ENCODE measurements at places on chromosomes 6 and 20.

DNA sequence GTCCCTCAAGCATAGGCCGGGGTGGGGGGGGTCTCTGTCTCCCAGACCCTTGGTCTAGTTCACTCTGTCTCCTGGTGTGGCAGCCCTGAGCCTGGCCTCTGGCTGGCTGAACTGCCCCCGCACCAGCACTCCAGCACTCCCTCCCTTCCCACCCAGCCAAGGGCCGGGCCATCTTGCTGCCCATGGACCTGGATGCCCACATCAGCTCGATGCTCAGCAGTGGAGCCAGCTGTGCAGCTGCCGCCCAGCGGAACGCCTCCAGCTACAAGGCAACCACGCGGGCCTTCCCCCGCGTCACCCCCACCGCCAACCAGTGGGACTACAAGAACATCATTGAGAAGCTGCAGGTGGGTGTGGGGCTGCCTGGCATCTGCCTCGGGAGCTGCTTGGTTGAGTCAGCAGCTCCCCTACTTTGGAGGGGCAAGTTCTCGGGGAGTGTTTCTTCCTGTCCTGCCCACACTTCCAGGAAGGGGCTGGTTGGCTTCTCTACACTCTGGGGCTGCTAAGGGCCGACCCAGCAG, 28.4 kb downstream of the UQCC2 start:
- no peak for DNase-seq

DNA sequence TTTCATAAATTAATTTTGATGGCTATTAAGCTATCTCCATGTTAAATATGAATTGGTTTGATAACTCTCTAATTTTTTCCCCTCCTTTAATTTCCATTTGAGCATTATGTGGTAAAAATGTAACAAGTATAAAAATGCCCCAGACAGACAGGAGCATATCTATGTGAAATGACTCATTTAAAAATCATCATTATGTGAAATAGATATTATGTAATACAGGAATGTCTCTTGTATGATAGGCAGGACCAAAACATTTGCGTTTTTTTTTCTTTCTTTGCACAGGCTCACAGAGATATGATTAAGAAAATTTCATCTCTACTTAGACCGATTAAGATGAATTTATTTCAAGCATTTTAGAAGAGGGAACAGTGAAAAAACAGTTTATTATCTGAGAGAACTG, 95.8 kb downstream of the AKAP7 start:
- no peak for DNase-seq

- peak; percentile 94 for DNase-seq
These were observed 169.5 kb downstream of the FRK start for GRCh38 chr6:115891111-115891669.

DNA sequence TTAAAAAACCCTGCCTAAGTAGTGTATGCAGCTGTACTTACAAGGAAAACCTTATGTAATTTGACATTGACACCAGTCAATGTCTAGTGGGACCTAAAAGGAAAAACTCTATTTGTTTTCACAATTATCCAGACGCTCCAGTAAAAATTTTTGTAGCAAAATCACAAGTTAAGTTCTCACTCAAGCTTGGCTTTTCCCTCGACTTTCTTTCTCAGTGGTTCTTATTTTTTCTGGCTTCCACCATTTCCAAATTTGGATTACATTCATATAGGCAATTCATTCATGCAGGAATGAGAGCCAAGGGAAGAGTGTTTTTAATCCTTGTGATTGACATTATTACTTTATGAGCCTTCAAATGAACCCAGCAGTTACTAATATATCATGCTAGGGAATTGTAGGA, 66.0 kb upstream of the ADGRG6 start:
- DNase-seq = no peak

GRCh38 chr6:506508-506907, 115.0 kb downstream of the IRF4 start:
- no peak for DNase-seq

GRCh38 chr6:107699697-107700325, 124.3 kb downstream of the SCML4 start:
- no peak for DNase-seq

DNA sequence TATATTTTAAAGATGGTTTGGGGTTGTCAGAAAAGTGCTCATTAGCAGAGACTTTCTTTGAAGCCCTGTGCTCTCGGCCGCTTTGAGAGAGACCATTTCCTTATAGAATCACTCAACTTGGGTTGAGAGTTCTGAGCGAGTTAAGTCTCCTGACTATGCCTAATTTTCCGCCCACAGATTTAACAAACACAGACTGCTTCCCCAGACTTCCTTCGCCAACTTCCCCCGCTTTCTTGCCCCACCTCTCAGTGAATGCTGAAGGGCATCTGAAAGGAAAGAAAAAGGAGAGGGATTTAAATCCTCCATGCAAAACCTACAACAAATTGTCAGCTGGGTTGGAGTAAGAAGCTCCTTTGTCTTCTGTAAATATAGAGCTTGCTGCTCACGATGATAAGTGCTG, 224.0 kb downstream of the EYA2 start:
- no peak for DNase-seq

DNA sequence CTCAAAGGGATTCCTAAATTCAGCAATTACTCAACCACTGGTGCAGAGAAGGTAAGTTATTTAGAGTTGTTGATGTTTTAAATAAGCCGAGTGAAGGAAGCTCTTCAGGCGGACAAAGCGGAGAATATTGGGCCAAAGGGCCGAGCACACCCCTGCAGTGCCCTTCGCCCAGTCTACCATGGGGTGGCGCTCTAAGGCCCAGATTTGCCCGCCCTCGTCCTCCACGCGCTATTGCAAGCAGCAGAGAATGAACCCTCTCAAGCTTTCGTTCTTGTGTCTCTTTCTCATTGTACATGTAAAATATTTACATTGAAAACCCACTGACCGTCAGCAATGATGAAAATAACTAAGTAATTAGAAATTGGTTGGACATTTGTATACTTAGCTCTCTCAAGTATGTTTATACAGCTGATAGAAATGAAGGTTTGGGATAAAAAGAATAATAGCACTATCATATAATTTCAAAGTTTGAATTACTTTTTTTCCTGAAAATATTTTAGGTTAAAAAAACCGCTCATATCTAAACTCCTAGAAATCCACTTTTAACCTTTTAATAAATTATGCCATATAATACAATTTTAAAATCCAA, 195.0 kb upstream of the CEP162 start:
- DNase-seq = no peak

GRCh38 chr6:26136321-26136720, 49.1 kb downstream of the HFE start:
- DNase-seq = no peak

DNA sequence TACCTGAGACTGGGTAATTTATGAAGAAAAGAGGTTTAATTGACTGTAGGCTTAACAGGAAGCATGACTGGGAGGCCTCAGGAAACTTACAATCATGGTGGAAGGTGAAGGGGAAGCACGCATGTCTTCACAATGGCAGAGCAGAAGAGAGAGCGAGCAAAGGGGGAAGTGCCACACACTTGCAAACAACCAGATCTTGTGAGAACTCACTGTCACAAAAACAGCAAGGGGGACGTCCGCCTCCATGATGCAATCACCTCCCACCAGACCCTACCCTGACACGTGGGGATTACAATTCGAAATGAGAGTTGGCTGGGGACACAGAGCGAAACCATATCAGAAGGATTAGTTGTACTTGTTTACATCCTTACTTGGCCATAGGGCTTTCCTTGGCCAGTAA, 49.7 kb downstream of the FIG4 start:
- DNase-seq = no peak

GRCh38 chr6:1849691-1850090, 240.0 kb downstream of the FOXC1 start:
- no peak for DNase-seq
